ENCODE measurements at places on chromosomes 3 and 15.

GRCh38 chr3:8458238-8458661 is 43.4 kb upstream of the LMCD1 start:
- no peak for DNase-seq

- no peak for DNase-seq
These were observed 56.9 kb upstream of the MEF2A start for GRCh38 chr15:99508852-99509251.

- DNase-seq = no peak
These were observed 60.5 kb downstream of the ITGB5 start for GRCh38 chr3:124826703-124827102.

- DNase-seq = peak; percentile 49
These were observed 41.5 kb downstream of the ADGRG7 start for GRCh38 chr3:100650651-100651619.

DNA sequence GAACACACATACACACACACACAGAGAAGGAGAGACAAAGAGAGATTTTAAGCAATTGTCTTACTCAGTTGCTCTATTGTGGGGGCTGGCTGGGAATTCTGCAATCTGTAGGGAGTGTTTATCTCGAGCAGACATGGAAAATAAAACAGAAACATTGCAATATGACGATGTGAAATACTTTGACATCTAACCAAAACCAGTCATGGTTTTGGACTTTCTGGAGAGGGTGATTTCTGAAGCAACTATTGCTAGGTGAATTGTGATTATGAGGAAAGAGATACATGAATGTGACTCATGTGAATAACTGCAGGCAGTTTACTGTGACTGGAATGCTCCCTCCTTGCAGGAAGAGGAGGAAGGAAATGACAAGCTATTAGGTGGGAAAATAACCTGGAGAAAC is 12.3 kb upstream of the PHLDB2 start:
- no peak for DNase-seq

GRCh38 chr3:177694316-177694715 is 497.0 kb upstream of the TBL1XR1 start:
- DNase-seq = no peak

DNA sequence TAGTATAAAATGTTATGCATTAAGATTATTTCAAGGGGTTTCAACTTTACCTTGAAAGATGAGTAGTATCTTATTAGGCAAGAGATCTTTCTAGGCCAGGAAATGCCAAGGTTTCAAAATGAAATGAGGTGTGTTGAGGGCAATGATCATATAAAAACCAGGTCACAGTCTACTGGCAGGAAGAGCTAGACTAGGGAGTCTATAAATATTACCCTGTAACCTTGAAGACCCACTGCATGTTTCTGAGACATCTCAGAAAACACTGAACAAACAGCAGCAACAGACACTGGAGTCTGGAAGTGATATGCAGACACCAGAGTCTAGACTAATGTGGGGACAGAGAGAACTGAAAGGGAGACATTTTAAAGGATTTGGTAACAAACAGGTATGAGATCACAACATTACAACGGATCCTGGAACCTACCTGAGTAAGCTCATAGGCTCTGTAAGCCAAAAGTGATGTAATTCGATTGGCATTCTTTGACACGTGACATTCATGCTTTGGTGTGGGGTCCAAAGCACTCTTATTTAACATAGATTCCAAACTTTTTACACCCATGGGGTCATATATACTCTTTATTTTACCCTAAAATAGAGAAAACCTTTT is 15.0 kb downstream of the TASOR start:
- DNase-seq = peak; percentile 12

GRCh38 chr15:91553196-91553854 is 300.2 kb upstream of the SLCO3A1 start:
- no peak for DNase-seq

GRCh38 chr3:52712291-52713212 is 6.6 kb downstream of the SPCS1 start:
- no peak for DNase-seq

DNA sequence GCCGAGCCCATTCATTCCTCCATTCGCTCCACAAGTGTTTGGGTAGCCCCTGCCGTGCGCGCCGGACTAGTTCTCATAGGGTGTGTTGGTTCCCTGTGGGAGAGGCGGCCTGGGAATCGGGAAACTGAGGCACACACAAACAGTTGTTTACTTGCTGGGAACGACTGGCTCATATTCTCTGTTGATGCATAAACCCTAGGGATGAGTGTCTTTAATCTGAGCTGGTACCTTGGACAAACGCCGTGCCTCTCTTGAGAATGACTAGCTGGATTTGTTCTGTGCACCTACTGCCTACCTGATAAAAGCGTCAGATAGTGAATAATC is 737 bp downstream of the DNAJA4 start:
- no peak for DNase-seq

GRCh38 chr3:7112523-7113056 is 251.7 kb downstream of the GRM7 start:
- no peak for DNase-seq

- DNase-seq = no peak
These were observed 96.5 kb downstream of the CCNL1 start for GRCh38 chr3:157063469-157063868.

- DNase-seq = no peak
These were observed 77.0 kb upstream of the SEC13 start for GRCh38 chr3:10397879-10398278.

- DNase-seq = no peak
These were observed 6.7 kb downstream of the PLIN1 start for GRCh38 chr15:89672221-89673164.

- DNase-seq = no peak
These were observed 74.4 kb upstream of the PPP2R3A start for GRCh38 chr3:135891121-135891520.

- peak; percentile 66 for DNase-seq
These were observed 16.9 kb upstream of the FAM3D start for GRCh38 chr3:58683466-58683865.

- DNase-seq = no peak
These were observed 28.8 kb downstream of the CTSH start for GRCh38 chr15:78916088-78916487.

DNA sequence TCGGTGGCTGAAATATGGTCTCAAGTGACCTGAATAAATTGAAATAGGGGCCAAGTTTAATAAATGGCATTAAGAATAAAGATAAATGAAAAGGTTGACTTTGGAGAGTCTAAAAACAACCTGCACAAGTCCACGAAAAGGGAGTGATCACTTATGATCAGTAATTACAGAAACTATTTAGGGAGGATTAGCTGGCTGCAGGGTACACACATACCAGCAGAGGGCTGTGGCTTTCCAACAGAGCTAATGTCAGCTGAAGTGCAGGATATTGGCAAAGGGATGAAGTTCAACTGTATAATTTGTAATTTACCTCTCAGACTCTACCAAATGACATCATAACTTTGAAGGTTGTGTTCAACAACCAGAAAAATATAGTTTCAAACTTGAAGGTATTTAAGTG is 86.8 kb downstream of the SYNPR start:
- no peak for DNase-seq

- DNase-seq = no peak
These were observed 20.7 kb downstream of the RAP2B start for GRCh38 chr3:153182501-153183293.

GRCh38 chr3:84184937-84185336 is 773.9 kb upstream of the CADM2 start:
- no peak for DNase-seq

GRCh38 chr3:69320871-69321271 is 65.0 kb downstream of the FRMD4B start:
- DNase-seq = no peak

- no peak for DNase-seq
These were observed 3.7 kb downstream of the EOGT start for GRCh38 chr3:69009559-69010410.

- no peak for DNase-seq
These were observed 113.5 kb downstream of the KCNAB1 start for GRCh38 chr3:156233876-156234275.

- DNase-seq = no peak
These were observed 290.6 kb upstream of the GOLIM4 start for GRCh38 chr3:168386301-168386700.

- no peak for DNase-seq
These were observed 46.1 kb downstream of the FBLN2 start for GRCh38 chr3:13594991-13595421.

GRCh38 chr15:38217191-38217595 is 35.4 kb upstream of the SPRED1 start:
- DNase-seq = peak; percentile 16

GRCh38 chr3:169146179-169146665 is 517.3 kb downstream of the MECOM start:
- no peak for DNase-seq

DNA sequence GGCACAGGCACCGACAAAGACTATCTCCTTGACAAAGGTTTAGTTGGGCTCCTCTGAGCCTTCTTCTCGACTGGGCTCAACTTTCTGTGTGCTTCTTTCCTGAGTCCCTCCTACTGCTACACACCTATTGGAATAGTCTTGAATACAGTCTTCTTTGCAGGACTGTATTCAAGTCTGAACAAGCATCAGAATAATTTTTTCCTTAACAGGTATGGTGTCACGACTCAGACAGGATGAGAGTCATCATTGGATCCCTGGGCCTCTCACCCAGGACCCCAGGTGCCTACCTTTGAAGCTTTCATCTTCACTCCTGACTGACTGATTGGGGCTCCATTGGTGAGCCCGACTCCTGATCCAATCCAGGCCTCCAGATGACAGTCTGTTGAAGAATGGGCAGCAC is 66.3 kb downstream of the CRYGS start:
- no peak for DNase-seq

DNA sequence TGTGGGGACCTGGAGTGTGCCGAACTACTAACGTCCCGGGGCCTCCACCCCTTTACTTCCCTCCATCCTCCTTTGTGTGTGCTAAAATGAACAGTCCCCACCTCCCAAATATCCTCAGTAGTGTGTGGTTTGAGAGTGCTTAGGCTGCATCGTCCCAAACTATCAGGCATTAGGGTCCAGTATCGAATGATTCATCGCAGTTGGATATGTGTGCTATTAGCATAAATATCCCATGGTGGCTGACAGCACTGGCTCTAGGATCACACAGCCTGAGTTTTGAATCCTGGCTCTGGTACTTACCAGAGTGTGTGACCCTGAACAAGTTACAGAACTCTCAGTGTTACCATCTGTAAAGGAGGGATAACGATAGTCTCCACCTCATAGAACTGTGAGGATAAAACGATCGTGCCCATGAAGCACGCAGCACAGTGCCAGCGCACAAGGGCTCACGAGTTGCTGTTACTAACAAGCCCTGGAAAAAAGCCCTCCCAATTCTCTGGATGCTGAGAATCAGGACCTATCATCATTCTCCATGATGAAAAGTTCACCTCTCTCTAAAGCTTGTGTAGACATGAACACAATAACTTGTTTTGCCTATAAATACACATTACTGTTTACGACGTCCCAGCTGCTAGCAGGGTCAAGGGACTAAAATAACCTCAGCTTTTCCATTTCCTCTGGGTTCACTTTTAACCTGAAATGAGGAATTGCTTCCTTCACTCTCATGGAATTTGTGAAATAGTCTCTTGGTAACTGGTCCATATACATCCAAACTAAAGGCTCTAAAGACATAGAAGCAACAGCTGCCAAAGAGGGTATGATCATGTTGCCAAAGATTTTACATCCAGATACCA is 51.0 kb downstream of the VGLL4 start:
- DNase-seq = no peak

DNA sequence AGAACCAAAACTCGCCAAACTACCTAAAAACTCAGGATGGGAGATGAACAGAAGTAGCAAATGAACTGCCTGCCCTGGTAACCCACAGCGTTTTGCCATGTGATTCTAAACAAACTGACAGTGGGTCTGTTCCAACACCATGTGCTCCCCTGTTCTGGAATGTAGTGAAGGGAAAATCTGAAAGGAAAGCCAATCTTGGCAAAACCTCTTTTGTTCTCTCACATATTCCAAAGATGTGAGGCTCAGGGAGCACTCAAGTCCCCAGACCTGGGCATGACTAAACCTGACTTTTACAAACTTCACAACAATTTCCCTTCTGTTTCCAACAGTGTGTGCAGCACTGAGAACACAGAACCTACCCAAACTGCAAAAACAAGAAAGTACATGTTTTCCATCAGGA is 116.1 kb downstream of the IMPG2 start:
- no peak for DNase-seq

GRCh38 chr3:8556473-8556869 is 54.8 kb downstream of the LMCD1 start:
- DNase-seq = no peak

DNA sequence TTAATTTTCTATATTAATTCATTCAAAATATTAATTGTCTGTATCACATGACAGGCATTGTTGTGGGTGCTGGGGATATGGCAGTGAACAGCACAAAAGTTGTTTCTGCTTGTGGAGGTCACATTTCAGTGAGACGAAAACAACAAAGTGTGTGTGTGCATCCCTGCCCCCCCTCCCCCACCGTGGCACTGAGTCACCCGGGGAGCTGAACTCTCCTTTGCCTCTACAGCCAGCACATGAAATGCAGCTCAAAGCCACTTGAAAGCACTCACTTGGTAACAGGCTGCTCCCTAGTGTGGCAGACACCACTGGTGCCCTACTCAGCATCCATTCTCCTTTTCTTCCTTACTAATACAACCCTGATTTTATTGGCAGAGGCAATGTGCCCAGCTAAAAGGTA is 16.9 kb upstream of the SCAMP5 start:
- DNase-seq = peak; percentile 51

- no peak for DNase-seq
These were observed 49.1 kb downstream of the CCK start for GRCh38 chr3:42216931-42217333.

DNA sequence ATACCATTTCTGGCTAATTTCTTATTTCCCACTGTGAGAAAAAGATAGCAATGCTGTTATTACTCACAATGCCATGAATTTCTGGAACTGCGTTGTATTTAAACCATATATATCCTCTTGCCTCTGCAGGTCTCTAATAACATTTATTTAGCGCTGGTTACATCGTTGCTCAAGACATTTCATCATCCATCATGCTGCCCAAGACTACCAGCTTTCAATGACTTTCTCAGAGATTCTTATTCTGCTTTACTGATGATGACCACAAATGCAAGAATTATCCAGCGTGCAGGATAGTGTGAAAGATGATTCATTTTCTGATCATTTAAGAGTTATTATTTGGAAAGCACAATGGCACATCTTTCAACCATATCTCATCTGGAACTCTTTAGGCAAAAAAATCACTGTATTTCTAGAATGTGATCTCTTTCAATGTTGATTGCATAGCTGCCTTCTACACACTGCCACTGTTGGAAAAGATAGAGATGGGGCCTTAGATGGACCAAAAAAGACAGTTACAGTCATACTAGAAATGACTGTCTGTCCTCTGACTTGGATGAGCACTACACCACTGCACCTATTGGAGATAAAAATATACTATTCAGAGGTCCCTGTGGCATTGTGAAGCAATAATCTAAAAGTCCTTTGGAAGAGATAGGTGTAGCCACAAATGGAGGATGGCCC is 716.1 kb downstream of the NSUN3 start:
- no peak for DNase-seq
